ENCODE measurements at places on chromosomes 7 and 10.

GRCh38 chr7:11430112-11430511 is 401.9 kb downstream of the THSD7A start:
- no peak for DNase-seq

- DNase-seq, result no peak
These were observed 28.1 kb downstream of the MCU start for GRCh38 chr10:72719941-72720592.

DNA sequence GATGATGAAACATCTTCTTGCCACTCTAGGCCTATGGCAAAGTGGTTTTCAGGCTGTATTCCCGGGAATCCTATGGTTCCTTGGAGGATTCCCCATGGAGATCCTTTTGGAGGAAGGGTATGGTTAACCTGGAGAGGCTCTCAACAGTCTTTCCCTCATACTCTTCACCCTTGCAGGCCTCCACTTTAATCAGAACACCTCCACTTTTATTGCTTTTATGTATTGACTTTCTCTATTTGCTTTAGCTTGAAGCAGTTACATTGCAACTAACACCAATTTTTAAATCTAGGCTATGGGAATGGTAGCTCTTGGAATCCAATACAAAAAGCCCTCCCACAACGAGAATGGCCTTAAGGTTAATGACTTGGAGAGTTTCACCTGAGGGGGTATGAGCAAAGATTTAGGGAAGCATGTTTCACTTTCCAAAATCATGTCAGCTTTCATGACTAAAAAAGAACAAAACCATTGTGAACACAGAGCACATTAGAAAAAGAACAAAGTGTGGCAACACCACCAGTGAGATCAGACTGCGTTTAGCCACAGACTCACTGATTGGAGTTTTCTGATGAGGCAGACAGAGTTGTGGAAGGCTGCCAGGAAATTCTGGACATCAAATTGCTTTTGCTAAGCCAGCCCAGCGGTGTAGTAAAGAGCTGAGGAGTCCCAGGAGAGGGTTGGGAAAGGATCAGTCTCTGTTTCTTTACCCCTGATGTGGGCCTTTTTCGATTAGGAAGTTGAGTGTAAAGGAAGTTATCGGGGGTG is 130.4 kb upstream of the BMPER start:
- no peak for DNase-seq

GRCh38 chr10:23013581-23014335 is 81.6 kb upstream of the MSRB2 start:
- no peak for DNase-seq

DNA sequence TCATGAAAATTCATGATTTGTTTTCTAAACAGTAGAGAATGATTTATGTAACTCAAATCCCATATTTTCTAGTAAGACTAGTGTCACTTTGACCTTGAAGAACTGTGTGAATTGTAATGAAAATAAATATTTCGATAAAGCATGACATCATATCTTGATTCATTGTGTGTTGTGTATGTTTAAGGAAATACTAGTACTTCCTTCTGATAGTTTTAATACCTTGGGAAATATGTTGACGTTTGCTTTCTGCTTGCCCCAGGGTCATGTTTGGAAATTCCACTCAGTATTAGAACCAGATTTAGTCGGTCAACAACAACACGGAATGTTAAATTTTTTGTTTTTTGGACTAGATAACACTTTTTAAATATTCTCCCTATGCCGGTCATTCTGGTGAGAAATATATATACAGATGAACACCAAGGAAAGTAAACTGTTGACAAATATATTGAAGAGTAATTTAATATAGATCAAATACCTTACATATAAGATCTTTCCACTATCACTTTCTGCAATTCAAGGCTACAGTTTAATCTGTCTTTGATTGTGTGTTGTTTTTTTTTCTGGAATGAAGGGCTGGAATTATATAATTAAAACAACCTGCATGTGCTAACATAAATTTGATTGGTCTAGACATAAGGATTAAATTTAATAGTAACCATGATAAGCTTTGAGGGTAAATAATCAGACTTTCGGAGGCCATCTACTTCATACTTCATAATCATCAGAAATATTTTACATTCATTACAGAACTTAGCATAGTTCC is 126.2 kb downstream of the MDFIC start:
- peak; percentile 88 for DNase-seq

DNA sequence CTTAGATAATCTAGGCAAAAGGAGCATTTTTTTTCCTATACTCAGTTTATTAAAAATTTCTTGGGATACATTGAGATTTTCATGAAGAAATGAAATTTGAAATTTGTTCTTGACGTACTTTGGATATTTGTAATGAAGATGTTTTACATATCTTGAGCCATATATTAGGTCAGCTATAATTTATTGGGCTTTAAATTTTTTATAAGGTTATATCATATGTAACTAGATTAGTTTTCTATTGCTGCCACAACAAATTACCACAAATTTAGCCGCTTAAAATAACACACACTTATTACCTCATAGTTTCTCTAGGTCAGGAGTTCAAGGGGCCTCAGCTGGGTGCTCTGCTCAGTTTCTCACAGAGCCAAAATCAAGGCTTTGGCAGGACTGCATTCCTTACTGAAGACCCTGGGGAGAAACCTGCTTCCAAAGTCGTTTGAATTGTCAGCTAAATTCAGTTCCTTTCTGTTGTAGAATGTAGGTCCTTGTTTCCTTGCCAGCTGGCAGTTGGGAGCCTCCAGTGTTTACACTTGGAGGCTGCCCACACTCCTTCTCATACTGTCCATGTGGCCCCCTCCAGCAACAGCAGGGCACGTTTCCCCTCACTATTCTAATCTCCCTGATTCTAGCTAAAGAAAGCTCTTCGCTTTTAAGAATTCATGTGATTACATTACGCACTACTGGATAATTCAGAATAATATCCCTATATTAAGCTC is 42.6 kb upstream of the DNAH11 start:
- DNase-seq, result no peak
